ENCODE measurements at places on chromosomes 12 and 14.

DNA sequence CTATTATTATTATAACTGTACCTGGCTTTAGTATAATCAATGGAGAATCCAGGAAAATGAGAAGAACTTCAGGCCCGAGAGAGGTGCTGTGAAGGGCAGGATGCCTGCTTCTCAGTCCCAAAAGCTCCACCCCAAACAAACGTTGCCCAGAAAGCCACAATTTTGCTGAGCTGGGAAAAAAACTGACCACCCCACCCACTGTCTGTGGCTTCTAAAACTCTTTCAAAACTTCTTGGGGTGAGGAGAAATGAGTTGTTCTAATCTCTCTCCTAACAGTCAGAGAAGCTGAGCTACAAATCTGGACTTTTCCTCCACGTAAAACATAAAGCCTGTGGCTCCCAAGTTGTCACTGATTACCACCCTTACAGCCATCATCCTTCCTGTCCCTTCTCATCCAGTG, 13.4 kb downstream of the VDR start:
- DNase-seq, result no peak

GRCh38 chr14:59254911-59255545, 66.6 kb downstream of the DAAM1 start:
- peak; percentile 77 for DNase-seq

DNA sequence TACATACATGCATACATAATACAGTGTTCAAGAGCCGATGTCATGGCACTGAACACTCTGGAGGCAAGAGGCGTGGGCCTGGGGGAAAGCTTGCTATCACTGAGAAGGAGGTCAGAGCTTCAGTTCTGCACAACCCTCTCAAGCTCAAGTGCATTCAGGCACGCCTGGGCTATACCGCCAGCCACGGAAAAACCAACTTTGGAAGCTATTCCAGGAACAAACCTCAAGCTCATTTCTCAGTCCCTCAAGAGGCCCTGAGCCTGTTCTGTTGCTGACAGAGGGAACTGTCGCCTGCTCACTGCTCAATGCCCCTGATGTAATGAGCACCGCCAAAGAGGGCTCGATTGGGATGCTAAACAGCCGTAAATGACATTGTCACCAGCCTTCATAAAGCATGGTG, 9.2 kb downstream of the NOS1 start:
- DNase-seq, result no peak

DNA sequence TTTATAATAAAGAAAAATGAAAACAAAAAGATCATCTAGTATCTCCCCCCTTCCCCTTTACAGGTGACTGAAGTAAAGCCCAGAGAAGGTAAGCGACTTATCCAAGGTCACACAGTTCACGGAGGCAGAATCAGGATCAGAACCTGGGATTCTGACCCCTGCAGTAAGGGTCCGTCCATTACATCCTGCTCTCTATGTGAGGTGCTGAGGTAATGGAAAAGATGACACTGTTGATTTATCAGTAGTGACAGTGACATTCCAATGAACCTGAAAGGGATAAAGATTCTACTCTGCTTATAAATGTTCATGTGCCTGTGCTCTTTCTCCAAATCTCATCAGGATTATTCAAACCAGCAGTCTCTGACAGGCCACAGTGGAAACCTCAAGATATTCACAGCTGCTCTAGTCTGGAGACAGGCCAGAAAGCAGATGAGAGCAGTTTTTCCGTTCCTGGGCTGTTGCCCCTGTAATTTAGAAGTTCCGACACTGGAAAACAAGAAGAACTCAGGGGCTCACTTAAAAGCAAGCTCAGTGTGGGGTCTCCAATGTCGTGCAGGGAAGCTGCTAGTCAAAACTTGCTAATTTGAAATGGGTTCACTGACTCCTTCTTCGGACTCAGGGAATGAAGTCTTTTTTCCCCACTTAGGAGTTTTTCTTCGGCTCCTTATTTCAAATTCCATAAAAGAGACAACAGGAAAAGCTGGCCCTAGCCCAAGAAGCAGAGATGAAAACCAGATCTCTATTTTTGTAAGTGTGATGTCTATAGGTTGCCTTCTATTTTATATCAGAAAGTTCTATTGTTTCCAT, 131.8 kb upstream of the EEA1 start:
- DNase-seq, result peak; percentile 66

DNA sequence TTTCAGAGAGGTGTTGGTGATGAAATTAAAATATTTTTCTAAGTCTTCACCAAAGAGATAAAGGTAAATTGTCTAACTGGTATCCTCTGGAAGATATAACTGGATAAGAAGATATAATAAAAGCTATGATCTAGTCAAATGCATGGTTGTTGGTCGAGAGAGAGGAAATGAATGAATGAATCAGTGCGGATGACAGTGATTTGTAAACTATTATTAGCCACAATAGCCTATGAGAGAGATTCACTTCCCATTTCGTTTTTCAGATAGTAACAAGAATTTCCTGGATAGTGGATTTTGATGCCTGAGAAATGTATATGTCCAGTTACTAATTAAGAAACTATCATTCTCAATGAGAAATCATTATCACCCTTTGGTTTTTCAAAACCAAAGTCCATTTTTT, 63.1 kb downstream of the HEATR5A start:
- no peak for DNase-seq

DNA sequence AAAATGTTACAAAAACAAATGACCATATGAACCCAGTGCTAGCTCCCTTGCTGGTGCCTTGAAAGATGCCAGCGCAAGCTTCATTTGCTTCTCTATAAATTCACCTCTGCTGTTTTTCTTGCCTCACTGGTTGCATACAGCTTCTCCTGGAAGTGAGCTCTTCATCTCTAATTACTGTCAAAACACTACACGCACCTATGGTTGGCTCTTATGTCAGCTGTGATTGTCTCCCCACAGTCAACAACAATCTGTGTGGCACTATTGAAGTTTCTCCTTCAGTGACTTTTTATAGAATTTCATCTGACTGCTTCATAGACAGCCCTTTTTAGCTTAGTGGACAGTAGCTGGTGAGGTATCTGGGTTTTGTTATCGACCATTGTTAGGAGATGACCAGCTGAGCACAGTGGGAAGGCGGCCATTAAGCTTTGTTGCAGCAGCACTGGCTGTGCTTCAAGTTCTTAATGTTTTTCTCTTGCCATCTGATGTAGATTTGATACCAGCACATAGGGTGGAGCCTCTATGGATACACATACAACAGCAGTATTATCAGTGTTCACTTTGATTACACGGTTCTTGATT, 131.8 kb downstream of the KITLG start:
- DNase-seq, result no peak

DNA sequence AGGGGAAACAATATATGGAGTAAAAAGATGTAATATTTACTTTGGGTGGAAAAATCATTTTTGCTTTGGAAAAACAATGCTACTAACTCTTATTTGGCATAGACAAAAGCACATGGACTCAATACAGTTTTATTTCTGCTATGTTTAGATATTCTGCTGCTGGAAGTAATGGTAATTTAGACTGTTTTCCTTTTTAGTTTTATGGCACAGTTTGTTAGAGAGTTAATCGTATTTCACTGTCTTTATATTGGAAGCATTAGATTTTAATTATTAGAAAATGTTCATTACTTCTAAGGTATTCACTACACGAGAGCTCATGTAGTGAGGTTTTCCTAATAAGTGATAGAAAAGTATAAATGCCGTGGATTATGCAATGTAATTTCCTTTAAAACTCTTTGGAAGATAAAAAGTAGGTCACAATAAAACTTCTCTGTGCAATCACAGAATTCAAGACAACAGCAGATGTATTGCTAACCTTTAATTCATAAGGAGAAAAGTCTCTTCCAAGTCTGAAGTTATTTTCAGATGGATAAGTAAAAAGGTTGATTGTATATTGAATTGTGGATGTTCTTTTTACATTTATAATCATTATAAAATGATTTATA, 851.8 kb downstream of the TMTC2 start:
- DNase-seq, result no peak

DNA sequence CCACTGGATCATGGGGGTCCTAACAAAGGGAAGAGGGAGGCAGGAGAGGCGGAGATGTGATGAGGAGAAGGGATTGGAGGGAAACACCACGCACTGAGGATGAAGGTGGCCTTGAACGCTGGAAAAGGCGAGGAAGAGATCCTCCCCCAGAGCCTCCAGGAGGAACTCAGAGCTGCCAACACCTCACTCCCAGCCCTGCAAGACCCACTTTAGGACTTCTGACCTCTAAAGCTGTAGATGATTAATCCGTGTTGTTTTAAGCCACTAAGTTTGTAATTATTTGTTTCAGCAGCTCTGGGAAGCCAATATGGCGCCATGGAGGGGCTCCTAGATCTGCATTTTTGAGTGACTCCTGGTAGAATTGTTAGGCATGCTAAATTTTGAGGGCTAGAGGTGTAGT, 74.6 kb upstream of the CEP83 start:
- DNase-seq, result no peak

- DNase-seq, result peak; percentile 90
Observed at GRCh38 chr14:62179367-62180018, 417.3 kb downstream of the SNAPC1 start.

DNA sequence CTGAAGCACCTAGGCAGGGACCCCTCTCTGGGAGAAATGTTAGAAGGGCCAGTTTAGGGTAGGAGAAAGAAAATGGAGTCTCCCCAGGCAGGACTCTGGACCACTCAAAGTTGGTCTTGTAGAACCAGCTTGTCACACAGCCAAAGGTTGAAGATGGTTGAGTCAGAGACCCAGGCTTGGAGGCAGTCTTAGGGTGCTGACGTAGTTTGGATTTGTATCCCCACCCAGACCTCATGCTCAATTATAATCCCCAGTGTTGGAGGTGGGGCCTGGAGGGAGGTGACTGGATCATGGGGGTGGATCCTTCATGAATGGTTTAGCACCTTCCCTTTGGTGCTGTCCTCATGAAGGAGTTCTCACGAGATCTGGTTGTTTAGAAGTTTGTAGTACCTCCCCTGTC, 121.2 kb downstream of the CRACR2A start:
- DNase-seq, result no peak

DNA sequence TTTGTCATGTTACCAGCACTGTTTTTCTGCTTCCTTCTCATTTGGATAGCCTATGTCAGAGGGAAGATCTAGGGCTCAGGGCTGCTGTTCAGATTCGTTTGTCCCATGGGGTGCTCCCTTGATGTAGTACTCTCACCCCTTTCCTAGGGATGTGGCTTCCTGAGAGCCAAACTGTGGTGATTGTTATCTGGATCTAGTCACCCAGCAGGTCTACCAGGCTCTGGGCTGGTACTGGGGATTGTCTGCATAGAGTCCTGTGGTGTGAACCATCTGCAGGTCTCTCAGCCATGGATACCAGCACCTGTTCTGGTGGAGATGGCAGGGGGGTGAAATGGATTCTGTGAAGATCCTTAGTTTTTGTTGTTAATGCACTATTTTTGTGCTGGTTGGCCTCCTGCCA, 5.5 kb upstream of the SERPINA11 start:
- DNase-seq, result no peak

- DNase-seq, result no peak
Observed at GRCh38 chr14:69989622-69990021, 110.4 kb downstream of the SMOC1 start.

DNA sequence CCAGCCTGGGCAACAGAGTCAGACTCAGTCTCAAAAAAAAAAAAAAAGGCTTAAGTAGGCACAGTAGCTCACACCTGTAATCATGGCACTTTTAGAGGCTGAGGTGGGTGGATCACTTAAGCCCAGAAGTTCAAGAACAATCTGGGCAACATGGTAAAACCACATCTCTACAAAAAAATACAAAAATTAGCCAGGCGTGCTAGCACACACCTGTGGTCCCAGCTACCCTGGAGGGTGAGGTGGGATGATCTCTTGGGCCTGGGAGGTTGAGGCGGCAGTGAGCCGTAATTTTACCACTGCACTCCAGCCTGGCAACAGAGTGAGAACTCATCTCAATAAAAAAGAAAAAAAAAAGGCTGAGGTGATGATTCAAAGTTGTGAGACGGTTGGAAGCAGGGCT, 9.1 kb upstream of the RESF1 start:
- no peak for DNase-seq

DNA sequence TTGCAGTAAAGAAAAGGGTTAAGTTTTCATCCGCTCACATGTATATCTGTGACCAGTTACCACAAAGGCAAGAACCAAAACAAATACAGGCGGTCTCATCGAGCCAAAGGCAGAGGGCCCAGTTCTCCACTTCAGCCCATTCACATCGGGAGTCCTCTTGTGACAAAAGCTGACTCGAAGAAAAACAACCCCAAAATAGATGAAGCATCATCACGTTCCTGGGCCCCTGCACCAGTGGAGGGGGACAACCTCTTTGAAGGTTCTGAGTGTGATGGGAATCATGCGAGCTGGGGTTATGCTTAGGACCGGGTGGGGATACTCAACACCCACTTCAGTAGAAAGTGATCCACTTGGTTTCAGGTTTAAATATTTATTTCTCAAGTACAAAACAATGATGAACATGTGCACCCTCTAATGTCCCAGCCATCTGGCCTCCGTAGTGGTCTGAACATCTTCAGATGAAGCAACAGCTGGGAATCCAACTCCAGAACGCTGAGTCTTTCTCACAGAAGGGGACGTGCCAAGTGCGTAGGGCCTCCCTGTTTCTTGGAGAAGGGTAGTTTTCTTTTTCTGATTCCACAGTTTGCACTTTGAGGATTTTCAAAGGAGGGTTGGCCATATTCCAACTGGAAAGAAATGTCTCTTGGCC, 8.4 kb downstream of the GSC start:
- DNase-seq, result no peak

GRCh38 chr12:113368331-113368730, 9.9 kb downstream of the PLBD2 start:
- DNase-seq, result no peak

- DNase-seq, result peak; percentile 58
Observed at GRCh38 chr14:69154779-69155178, 1.9 kb upstream of the DCAF5 start.

- no peak for DNase-seq
Observed at GRCh38 chr14:85239791-85240190, 290.2 kb upstream of the FLRT2 start.
